Transverse colon (tissue), 4 donors: ENCODE measurements at places on chromosomes 6 and 20.
A peak's percentile ranks its signal among the peaks of the same experiment; 100 is the strongest.

DNA sequence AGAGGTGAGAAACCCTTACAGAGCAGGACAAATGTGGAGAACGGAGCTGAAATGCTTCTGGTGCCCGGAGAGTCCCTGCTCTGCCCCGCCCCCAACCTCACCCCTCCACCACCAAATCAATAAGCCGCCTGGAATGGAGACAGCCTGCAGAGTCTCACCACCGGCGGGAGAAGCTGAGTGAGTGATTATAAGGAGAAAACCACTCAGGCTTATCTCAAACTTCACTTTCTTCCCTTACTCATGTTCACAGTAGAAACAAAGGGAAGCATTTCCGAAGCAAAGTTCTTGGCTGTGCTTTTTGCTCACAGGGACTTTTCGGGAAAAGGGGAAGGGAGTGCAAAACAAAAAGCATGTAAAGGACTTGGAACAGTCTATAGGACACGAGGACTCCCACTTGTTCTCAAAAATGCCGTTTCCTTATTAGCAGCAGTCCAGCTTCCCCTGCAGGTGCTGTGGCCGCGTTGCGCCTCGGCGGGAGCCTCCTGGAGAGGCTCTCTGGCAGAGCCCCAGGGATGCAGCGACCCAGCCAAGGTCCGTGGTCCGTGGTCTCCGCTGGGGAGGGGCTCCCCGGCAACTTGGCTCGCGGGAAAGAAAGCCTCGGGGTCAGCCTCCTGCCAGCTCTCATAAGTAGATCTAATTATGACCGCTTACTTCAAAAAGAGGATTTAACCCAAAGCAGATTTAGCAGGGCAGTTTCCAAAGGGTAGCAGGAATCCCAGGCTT is 64.8 kb upstream of the TMEM30A start:
- peak overlapping the region; percentile 67 for H3K27ac ChIP-seq
- DNase-seq = no peak
- peaks cover 8% of the 10 kb centered on the region for H3K27me3 ChIP-seq
- H3K4me3 ChIP-seq = peak overlapping the region; percentile 26

- no peak overlapping the region for H3K4me3 ChIP-seq
- H3K36me3 ChIP-seq = no peaks in the 10 kb centered on the region
- no peak for DNase-seq
Observed at GRCh38 chr20:61662226-61662967, 403.3 kb downstream of the TAF4 start.

DNA sequence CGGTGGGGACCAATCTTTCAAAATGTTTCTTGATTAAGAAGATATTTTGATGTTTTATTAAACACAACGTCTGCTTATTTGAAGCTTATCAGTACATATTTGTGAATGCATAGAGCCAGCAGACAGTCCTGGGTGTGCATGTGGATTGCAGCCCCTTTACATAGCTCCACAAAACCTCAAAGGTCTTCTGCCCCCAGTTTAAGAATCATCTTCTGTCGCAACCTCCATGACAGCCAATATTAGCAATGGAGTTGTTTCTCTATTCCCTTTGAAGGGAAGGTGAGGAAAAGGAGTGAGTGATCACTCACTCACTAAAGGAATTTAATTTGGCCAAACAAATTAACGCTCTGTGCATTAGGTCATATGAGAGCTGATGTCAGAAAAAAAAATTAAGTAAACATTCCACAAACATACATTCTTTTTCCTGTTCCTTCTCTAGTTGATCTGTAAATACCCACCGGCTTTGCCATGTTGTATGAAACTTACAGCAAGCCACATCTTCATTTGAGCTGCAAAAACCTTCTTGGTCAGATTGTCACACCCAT is 152.9 kb downstream of the SIM1 start:
- H3K36me3 ChIP-seq = no peaks in the 10 kb centered on the region
- DNase-seq = no peak
- H3K27me3 ChIP-seq = no peaks in the 10 kb centered on the region
- H3K27ac ChIP-seq = no peak overlapping the region

GRCh38 chr6:149224399-149224798 is 93.1 kb upstream of the TAB2 start:
- H3K27ac ChIP-seq = no peak overlapping the region
- DNase-seq = no peak
- H3K4me1 ChIP-seq = peaks cover 27% of the 10 kb centered on the region
- H3K4me3 ChIP-seq = no peak overlapping the region
- H3K27me3 ChIP-seq = no peaks in the 10 kb centered on the region

GRCh38 chr6:141562186-141562811 is 570.4 kb upstream of the GJE1 start:
- no peaks in the 10 kb centered on the region for H3K36me3 ChIP-seq
- no peaks in the 10 kb centered on the region for H3K27me3 ChIP-seq
- peak; percentile 9 for DNase-seq

DNA sequence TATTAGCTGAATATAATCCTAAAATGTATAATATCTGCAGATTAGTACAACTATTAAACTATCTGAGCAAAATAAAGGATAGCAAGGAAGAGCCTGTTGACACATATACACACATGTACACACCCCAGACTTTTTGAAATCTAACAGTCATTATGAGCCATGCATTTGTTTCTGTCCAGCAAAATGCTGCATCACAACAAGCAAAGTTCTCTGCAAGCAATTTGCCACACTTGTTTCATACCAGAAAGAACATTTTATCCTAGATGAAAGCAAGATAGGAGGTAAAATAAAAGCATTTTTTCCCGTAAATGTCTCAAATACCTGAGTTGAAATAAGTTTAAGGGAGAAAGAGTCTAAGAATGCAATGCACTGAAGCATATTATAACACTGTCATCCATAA is 145.2 kb downstream of the COL21A1 start:
- no peaks in the 10 kb centered on the region for H3K36me3 ChIP-seq
- no peaks in the 10 kb centered on the region for H3K27me3 ChIP-seq
- no peaks in the 10 kb centered on the region for H3K4me1 ChIP-seq
- no peak overlapping the region for H3K27ac ChIP-seq
- no peak overlapping the region for H3K4me3 ChIP-seq

DNA sequence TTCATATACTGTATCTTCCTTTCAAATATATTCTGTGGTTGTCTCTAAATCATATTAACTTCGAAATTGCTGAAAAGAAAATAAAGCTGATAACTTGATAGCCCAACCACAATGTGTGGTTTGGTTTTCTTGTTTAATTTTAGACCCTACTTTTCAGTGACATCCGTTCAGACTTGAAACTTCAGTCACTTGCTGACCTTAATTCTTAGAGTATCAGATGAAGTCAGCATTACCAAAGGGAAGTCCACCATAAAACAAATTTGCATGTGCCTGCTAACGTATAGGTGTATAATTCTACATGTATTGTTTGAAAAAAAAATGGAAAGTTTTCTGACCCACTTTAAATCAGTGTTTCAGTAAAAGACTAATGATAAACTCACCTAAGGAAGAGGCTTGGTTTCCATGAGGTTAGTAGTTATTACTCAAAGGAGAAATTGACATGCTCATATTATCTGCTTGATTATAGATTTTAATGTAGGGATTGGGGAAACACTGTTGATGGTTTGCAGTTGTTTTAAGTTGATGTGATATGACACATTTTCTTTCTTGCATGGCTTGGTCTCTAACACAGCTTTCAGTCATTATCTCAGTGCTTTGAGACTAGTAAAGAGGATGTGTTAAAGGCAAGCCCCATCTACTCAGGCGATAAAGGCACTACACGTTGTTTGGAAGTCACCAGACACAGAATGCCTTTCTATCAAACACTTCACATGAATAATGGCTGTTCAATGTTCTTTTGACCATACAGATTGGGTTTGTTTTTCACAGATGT is 5.2 kb upstream of the IL17A start:
- H3K27ac ChIP-seq = no peak overlapping the region
- no peaks in the 10 kb centered on the region for H3K27me3 ChIP-seq
- no peaks in the 10 kb centered on the region for H3K4me1 ChIP-seq
- H3K4me3 ChIP-seq = no peak overlapping the region

GRCh38 chr6:144471986-144472385 is 186.9 kb downstream of the UTRN start:
- no peak for DNase-seq
- H3K4me1 ChIP-seq = no peaks in the 10 kb centered on the region
- no peak overlapping the region for H3K4me3 ChIP-seq
- no peak overlapping the region for H3K27ac ChIP-seq
- peaks cover 11% of the 10 kb centered on the region for H3K36me3 ChIP-seq

DNA sequence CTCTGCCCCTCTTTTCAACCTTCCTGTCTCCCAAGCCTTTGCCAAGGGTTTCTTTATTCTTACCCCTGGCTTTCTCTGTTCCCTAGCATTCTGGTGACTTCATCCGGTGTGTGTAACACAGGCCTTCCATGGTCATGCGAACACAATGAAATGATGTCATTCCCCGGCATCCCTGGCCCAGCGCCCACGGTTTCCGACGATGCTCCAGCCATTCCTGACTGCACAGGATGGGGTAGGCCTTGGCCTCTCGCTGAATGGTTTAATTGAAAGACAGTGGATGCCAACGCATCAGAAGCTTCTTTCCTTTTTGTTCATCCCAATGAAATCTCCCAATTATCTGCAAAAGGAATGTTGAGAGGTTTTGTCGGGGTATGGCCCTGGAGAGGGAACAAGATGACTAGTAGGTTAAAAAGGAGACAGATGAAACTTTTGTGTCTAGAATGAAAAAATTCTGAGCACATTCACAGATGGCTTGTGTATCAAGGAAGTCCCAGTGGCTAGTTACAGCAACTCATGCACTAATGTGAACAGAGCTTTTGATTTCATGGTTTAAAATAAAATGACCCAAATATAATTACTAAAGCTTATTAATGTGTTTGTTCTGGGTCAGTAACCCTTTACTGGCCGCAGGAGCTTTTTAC is 655.0 kb downstream of the QKI start:
- no peak overlapping the region for H3K27ac ChIP-seq
- DNase-seq = no peak
- H3K4me1 ChIP-seq = no peaks in the 10 kb centered on the region
- no peaks in the 10 kb centered on the region for H3K27me3 ChIP-seq
- no peaks in the 10 kb centered on the region for H3K36me3 ChIP-seq
- no peak overlapping the region for H3K4me3 ChIP-seq

- no peaks in the 10 kb centered on the region for H3K36me3 ChIP-seq
- no peak overlapping the region for H3K4me3 ChIP-seq
- no peaks in the 10 kb centered on the region for H3K27me3 ChIP-seq
- DNase-seq = no peak
Observed at GRCh38 chr6:20033697-20034407, 178.4 kb downstream of the MBOAT1 start.

DNA sequence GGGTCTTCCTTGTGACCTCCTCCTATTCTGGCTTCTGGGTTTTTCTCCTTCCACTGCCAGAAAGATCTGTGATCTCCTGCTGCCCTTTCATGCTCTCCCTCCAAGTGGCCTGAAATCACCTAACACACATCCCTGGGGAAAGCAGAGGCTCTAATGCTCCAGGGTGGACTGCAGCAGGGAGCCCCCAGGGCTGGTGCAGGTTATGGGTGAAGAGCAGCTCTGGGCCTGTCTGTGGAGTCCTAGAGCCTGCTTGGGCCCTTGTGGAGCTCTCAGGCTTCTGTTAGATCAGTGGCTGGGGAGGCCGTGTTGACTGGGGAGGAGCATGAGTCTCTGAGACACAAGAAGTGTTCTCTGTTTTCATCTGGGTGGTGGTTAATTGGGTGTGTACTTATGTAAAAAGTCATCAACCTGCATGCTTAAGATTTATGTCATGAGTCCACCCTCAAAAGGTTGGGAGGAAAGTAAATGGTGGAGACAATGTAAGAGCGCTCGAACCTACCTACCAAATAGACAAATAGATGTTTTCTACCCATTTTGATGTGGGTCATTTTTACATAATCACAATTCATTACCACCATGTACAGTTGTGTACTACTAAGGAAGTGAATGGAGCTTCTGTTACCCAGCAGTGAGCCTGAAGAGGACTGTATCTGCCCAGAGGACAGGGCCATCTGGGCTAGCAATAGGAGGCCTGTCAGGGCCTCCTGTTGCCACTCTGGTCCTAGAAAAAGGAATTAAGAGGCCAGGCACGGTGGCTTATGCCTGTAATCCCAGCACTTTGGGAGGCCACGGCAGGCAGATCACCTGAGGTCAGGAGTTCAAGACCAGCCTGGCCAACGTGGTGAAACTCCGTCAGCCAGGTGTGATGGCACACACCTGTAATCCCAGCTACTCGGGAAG is 32.0 kb upstream of the RNF8 start:
- H3K4me3 ChIP-seq = no peak overlapping the region
- no peaks in the 10 kb centered on the region for H3K27me3 ChIP-seq

GRCh38 chr20:56989516-56989915 is 276.9 kb downstream of the BMP7 start:
- H3K27me3 ChIP-seq = no peaks in the 10 kb centered on the region
- no peak overlapping the region for H3K27ac ChIP-seq
- DNase-seq = no peak
- no peaks in the 10 kb centered on the region for H3K4me1 ChIP-seq
- no peak overlapping the region for H3K4me3 ChIP-seq

DNA sequence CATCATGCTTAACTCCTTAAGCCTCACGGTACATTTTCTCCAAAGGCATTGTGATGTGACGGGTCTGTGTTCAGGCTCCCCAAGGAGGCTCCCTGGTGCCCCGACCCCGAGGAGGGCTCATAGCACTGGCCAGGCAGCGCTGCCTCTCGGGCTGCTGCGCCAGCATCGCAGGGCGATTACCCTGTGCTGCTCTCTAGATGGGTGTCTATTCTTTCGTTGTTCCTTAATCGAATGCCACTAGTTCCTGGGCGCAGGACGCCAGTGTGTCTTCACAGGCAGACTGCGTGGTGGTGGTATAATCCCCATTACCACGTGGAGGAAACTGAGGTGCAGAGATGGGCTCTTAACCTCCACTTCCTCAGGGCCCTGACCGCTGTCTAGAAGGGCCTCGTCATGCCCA is 267.4 kb downstream of the CDH4 start:
- no peak overlapping the region for H3K27ac ChIP-seq
- H3K27me3 ChIP-seq = peaks cover 19% of the 10 kb centered on the region
- no peak overlapping the region for H3K4me3 ChIP-seq
- no peak for DNase-seq

DNA sequence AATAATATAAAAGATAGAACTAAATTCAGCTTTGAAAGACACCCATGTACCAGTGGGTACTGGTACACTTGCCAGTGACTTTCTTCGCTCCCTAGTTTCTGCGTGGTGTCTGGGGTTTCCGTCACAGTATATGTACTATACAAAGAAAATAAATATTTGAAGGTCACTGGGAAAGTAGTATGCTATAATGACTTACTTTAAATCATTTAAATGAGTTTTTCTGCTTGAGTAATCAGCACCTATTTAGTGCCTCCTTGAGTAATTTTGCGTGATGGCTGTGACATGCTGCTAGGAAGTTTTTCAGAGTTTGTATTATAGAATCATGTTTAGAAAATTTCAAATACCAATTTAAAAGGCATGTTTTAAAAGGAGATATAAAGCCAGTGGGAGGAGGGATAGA is 3.2 kb upstream of the CTCFL start:
- no peaks in the 10 kb centered on the region for H3K27me3 ChIP-seq
- DNase-seq = no peak
- H3K4me3 ChIP-seq = no peak overlapping the region
- peaks cover 35% of the 10 kb centered on the region for H3K4me1 ChIP-seq
- no peaks in the 10 kb centered on the region for H3K36me3 ChIP-seq

GRCh38 chr6:28433119-28433518 is 10.2 kb downstream of the ZSCAN23 start:
- no peaks in the 10 kb centered on the region for H3K27me3 ChIP-seq
- H3K4me3 ChIP-seq = no peak overlapping the region
- H3K27ac ChIP-seq = no peak overlapping the region
- H3K36me3 ChIP-seq = no peaks in the 10 kb centered on the region
- no peak for DNase-seq

- no peak overlapping the region for H3K27ac ChIP-seq
- H3K36me3 ChIP-seq = no peaks in the 10 kb centered on the region
- no peak overlapping the region for H3K4me3 ChIP-seq
- DNase-seq = no peak
- H3K4me1 ChIP-seq = no peaks in the 10 kb centered on the region
Observed at GRCh38 chr6:87920245-87920644, 127.4 kb upstream of the SPACA1 start.
